ENCODE measurements at places on chromosomes 16 and 17.
A peak's percentile ranks its signal among the peaks of the same experiment; 100 is the strongest.

DNA sequence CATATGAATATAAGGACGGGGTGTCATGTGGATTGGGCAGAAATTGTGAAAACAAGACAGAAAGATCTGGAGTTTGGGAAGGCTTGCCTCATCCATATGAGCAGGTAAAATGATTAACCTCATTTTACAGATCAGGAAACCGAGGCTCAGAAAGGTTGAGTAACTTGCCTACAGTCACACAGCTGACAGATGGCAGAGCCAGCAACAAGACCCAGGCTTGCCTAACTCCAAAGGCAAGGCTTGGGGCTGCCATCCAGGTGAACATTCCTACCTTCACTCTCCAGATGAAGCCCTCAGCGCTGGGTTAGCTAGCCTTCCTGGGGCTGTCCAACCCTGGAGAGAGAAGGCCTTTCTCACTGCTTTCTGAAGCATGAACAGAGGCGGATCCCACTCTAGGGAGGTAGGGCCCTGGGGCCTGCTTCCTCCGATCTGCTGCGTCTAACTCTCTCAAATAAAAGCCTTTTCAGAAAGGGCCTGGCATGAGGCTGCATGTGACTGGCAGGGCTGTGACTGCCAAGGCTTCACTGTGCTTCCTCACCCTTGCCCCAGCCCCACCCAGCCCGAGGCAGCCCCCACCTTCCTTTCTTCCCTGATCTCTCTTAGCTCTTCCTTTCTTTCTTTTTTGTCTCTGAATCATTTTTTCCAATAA is 107.8 kb downstream of the GNAO1 start:
- no peak for DNase-seq

DNA sequence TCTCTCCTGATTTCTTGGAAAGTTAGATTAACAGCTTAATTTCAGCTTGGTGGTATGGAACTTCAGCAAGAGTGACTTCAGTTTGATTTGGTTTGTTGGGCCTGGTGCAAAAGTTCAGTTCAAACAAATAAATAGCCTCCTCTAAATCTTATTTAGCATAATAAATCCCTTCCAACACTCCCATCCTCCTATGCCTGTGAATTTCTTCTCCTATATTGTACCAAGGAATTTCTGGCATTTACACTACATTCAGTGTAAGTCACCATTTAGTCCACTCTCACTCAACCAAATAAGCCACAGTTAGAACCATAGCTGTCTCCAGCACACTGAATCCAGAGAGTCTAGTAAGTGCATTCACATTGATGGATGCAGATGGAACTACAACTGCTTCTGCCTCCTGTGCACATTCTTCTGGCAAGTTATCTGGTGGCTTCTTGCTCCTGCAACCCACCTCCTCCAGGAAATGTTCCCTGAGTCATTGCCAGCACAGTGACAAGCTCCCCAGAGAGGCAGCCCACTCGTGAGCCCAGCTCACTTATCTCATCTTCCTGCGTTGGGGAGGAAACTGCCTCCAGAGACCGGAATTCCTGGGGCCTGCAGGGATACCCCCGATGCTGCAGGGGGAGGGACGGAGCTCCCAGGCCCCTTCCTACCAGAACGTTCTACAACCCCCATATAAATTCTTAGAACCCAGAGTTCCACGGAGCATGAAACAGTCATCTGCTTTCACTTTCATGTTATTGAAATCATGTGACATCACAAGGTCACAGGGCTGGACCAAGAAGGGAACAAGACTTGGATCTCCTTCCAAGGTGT is 318.3 kb downstream of the PHKB start:
- DNase-seq = no peak

DNA sequence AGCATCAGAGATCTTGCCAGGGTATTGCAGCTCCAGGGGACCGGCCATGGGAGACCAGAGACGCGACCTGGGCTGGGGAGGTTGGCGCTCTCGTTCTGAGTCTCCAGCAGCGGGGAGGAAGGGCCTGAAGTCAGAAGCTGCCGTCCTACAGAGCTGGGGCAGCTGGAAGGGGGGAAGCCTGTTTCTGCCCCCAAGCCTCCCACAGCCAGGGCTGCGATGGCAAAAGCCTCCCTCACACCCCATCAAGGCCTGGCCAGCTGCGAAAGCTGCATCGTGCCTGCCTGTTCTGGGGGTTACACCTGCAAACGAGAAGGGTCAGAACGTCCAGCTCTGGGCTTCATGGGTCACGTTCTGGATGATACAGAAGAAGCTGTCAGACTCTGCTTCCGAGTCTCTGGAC is 26.1 kb downstream of the MAPK8IP3 start:
- no peak for DNase-seq

DNA sequence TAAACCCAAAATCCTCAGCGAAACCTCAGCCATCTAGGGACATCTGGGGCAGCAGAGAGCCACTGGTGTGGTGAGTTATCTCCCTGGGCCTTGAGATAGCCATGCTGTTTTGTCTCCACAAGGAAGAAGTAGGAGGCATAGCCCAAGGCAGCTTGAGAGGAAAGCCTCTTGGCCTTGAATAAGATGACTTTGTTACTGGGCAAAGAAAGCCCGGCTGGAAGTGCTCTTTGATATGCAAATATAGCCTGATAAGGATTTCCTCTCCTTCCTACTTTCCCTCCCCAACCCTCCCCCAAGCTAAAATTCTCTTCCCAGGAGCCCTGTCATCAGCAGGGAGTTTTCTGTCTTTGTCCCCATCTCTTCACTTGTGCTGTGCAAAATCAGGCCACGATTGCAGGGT is 694.4 kb downstream of the MAF start:
- DNase-seq = no peak

GRCh38 chr17:59626756-59627155 is 7.1 kb downstream of the CLTC start:
- DNase-seq = no peak

DNA sequence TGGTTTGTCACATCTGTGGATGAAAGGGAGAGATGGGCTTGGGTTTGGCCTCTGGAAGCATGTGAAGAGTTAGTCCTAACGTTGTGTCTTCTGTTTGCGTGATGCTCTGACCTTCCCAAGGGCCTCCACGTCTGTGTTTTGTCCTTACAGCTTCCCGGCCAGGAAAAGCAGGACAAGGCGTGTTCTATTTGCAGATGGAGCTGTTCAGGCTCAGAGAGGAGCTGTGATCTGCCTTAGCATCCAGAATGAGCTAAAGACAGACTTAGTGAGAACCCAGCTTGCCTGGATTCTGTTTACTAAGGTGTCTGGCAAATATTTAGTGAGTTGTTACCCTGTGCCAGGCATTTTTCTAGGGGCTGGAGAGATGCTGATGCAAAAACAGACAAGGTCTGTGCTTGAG is 282.1 kb downstream of the CBLN1 start:
- DNase-seq = no peak

GRCh38 chr17:27567563-27567859 is 63.5 kb upstream of the LGALS9 start:
- DNase-seq = no peak

DNA sequence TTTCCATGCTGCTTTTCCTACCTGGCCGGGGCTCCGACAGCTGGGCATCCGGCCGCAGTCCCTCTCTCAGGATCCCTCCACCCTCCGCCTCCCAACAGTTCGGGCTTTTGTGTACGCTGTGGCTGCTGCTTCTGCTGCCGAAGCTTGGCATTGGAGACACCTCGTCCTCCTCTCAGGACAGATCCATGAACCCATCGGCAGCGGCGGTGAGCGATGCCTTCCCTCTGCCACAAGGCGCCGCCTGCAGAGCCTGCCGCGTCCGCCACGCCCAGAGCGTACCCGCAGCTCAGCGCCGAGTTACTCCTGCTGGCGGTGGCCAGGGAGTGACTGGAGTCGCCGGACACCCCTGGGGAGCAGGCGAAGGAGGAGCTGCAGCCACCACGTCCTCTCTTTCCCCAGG is 2032.8 kb downstream of the TP53TG3F start:
- no peak for DNase-seq

DNA sequence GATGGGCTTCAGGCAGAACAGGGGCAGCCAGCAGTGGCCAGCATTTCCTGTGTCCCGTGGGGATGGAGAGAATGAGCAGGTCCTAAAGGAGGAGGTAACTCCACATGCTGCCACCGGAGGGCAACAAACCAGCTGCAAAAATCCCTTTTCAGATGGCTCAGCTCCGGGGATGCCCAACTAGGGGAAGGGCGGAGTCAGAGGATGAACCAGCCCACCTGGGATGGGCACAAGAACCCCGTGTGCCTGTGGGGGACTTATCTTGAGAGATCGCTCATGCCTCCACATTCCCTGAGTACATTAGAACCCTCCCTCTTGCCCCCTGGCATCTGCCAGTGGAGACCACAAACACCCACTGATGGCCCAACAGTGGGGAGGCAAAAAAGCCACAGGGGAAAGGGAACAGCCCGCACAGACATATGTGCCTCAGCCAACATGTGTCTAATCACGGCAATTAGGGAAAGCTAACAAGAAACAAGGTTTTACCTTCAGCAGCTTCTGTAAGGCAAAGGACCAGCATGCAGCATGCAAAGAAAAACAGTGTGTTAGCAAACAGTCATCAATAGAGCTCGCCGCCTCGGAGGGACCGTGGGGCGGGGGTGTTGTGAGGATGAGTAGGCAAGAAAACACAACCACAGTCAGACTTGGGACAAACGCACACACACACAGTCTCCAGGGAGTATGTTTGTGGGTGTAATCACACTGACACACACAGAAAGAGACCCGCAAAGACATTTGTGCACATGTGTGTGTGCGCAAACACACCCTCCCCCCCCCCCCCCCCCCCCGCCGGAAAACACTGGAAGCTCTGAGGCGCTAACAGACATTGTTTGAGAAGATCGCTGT is 64.0 kb downstream of the MYO18A start:
- DNase-seq = peak; percentile 37

GRCh38 chr16:12391956-12392355 is 411.7 kb downstream of the CPPED1 start:
- DNase-seq = no peak

GRCh38 chr16:70777973-70778406 is 23.0 kb downstream of the VAC14 start:
- DNase-seq = no peak

DNA sequence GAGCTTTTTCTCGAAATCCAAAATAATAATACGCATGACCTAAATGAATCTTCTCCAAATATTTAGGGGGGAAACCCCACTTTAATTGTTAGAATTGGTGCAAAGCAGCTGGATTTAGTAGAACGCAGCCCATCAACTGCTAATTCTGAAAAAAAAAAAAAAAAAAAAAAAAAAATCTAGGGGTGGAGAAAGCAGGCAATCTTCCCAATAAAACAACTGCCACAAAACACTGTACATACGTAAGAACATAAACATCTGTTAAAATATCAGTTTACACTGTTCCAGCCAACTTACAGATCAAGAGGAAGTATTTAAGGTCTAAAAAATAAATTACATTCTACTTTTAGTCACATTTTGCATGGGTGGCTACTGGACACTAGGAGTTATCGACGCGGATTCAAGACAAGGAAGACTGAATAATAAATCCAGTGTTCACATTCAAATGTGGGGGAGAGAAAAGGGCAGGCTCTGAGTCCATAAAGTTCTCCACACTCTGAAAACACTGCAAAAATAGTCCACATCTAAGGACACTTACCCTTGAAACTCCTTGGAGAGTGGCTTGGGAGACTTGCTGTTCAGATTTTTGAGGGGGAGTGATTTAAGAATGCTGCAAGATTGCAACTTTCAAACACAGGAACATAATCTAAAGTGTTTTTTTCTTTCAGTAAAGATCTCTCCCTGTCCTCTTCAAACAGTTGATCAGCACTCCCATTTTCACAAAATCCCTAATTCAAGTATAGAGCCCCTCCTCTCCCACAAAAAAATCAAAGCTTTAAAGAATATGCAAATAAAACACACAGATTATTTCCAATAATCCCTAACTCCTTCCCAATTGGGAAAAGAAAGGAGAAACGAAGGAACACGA is 1.3 kb downstream of the APPBP2 start:
- no peak for DNase-seq

DNA sequence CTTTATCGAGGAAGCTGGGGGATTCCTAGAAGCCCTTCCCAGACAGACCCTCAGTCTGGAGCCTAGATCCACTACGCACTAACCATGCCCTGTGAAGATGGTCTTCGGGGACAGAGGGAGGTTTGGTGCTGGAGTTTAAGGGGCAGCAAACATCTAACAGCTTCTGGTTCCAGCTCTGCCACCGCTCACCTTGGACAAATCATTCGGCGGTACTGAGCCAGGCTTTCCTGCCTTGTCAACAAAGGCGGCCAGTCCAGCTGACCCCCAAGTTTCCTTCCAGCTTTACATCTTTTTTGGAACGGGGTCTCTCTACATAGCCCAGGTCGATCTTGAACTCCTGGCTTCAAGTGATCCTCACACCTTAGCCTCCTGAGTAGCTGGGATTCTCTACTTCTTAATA is 369 bp upstream of the GJD3 start:
- no peak for DNase-seq

DNA sequence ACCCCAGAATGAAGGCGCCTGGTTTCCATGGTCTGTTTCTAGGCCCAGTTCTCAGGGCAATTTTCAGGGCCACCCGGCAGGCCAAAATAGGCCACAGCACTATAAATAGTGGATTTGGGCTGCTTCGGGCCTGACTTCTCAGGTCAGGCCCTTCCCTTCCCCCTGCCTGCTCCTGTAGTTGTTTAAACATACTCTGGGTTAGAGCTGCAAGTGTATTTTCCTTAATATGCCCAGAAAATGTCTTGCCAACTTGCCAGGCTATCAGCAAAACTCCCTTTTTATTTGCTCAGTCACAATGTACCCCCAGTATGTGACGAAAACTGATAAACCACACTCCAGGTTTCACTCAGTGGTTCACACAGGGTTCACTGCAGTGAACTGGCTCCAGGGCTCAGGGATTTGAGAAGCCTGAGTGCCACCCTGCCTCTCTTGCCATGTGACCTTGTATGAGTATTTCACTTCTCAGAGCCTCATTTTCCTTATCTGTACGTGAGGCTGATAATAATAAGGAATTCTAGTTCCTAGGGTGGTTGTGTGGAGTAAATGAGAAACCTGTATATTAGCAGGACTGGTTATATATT is 76.5 kb downstream of the GPRC5B start:
- DNase-seq = no peak

DNA sequence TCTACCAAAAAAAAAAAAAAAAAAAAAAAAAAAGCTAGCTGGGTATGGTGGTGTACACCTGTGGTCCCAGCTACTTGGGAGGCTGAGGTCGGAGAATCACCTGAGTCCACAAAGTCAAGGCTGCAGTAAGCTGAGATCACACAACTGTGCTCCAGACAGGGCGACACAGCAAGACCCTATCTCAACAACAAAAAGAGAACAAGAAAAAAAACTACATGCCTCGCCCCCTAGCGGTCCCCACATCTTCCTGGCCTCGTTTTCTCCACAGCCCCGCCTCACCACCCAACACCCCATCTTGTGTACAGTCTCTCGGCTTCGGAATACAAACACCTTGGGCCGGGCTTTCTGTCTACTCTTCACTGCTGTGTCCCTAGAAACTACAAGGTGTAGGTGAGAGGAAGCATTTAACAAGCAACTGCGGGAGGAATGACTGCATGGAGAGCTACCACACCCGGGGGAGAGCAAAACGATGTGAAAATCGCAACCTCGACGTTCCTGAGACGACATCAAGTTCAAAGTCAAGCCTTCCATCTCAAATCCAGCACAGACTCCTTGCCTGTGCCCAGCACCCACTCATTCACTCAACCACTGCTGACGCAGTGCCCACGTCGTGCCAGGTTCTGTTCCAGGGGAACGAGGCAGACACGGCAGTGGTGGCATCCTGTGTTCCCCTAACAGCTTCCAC is 9.0 kb downstream of the NTAN1 start:
- no peak for DNase-seq

- DNase-seq = peak; percentile 50
Observed at GRCh38 chr17:34997355-34997862, 17.1 kb downstream of the LIG3 start.

GRCh38 chr16:3946604-3947180 is 66.2 kb upstream of the CREBBP start:
- DNase-seq = no peak

GRCh38 chr17:17724307-17725010 is 43.2 kb downstream of the RAI1 start:
- no peak for DNase-seq

- no peak for DNase-seq
Observed at GRCh38 chr16:46882304-46882939, 1.7 kb upstream of the GPT2 start.

Data from NCI-H446 (cell line).